Activated CD8-positive, alpha-beta memory T cell treated with anti-CD3 and anti-CD28 coated beads for 4 hours (primary cell): ENCODE measurements at places on chromosomes 5 and 9.

GRCh38 chr9:71791875-71792274 lies 23.6 kb upstream of the CEMIP2 start:
- no peak for DNase-seq

DNA sequence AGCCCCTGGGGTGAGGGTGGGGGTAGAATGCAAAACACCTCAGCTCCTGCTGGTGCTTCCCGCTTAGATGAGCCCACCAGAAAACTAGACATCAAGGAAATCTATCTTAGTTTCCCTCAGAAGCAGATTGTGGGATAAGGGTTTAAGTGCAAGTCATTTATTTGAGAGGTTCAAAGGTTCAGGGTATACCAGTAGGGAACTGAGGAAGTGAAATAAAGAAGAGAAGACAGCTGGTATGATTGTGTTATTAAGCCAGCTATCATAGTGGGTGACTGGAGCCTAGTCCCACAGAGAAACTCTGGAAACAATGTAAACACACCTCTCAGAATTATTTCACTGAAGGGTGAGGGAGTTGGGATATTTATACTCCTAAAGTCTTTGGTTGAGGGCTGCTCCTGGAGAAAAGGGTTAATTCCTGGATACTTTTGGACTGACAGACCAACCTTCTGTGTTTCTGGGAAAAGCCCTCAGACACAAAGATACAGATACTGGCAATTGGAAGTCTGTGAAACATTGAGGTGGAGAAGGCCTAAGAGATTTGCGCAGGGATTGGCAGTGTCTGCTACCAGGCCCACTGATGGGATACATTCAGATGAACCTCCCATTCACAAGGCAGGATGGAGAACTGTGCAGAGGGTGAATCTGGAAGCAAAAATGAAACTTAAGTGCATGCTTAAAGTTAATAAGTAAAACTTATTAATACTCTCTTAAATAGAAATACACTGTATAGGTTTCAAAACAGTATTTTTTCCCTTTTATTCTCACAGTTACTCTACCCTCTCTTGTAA lies 6.4 kb upstream of the DCTN4 start:
- no peak for DNase-seq

DNA sequence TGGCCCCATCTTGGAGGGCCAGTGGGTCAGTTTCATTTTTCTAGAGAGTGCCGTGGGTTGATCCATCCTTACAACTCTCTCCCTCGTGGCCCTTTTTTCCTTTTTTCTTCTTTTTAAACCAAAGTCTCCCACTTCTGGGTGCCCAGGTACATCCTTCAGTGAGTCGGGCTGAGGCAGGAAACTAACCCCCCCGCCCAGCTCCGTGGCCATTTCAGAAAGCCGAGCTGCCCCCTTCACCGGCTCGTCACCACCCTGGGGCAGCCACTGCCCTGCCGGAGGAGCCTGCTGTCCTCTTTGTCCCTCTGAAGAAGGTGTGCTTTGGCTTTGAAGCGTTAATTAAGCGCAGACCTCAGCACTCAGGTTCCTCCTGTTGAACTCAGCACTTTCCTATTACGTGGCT lies 5.2 kb downstream of the CFAP77 start:
- no peak for DNase-seq

DNA sequence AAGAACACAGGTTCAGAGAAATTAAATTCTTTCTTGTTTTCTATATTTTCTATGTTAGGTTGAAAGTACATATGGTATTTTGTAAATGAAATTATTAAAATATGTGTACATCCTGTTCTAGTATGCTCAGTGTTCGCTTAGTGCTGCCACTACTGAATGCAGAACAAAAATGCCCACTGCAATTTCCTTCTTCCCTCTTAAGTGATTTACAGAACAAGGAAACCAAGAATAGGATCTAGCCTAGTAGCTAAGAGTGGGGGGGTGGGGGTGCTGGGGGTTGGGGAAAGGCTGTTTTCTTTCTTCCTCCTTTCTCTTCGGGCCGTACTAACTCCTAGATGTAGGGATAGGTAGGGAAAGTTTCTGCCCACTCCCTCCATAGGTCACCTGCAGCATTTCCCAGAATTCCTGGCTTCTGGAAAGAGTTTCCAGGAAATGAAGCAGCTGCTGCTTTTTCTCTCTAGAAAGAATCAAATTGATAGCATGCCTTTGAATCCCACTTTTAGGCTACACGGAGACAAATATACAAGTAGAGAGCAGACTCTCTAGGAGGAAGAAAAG lies 15.7 kb downstream of the SPATA9 start:
- DNase-seq, result no peak

GRCh38 chr9:127883959-127884358 lies 6.5 kb upstream of the AK1 start:
- no peak for DNase-seq

DNA sequence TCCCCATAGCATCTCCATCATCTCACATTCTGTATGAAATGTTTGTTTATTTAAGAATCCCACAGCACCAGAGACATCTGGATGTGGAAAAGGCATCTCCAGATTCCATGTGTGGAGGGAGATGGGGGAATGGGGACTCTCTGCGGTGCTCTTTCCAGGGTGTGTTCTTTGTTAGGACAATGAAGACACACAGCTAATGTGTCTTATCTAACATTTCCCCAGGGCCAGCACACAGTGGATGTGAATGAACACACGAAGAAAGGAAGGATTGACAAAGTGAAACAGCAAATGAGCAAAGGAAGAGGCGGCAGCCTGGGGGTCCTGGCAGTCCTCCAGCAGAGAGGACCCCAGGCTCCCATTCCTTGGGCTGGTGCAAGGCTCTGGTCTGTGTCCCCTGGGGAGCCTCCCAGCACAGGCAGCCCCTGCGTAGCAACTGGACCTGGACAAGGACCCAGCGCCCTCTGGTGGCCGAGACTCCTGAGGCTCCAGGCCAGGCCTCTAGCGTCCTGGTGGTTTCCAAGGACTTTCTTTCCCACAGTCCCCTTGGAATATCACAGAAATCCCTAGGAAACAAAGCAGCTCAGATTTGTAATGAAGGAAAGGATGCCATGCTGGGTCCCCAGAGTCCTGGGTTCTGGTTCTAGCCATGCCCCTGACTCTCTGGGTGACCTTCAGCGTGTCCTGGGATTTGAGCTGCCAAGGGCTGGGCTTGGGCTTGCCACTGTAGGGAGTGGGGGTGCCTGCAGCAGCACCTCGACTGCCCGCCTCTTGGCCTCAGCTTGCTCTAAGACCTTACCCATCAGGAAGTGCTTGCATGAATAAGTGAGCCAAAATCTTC lies 3.5 kb upstream of the PDLIM7 start:
- DNase-seq, result peak; percentile 69
